ENCODE measurements at places on chromosomes 4 and X.

- no peak for DNase-seq
These were observed 14.6 kb downstream of the CTAG1A start for GRCh38 chrX:154599531-154599930.

DNA sequence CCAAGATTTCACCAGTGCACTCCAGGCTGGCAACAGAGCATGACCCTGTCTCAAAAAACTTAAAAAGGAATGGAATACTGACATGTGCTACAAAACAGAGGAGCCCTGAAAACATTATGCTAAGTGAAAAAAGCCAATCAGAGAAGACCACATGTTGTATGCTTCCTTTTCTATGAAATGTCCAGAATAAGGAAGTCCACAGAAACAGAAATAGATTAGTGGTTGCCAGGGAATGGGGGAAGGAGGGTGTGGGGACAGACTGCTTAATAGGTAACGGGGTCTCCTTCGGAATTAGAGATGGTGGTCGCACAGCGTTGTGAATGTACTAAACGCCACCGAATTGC is 30.1 kb upstream of the KIAA0232 start:
- DNase-seq = no peak

DNA sequence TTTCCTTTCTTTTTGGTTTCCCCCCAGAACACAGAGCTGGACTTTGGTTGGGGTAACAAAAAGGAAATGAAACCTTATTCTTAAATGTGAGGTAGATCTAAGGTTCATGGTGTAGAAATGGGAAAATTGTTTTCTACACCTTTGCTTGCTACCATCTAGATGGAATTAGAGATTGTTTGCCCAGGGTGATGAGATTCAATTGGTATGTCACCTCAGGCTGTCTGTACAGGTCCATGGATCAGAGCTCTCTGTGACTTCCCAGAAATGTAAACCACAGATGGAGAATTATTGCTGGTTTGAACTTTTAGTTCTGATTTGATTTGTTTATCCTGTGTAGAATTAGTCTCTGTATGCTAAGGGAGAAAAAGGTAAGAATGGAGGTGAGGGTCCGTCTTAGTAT is 146.7 kb downstream of the PCDH7 start:
- no peak for DNase-seq

- no peak for DNase-seq
These were observed 47.3 kb downstream of the PPP3CA start for GRCh38 chr4:101299899-101300540.

DNA sequence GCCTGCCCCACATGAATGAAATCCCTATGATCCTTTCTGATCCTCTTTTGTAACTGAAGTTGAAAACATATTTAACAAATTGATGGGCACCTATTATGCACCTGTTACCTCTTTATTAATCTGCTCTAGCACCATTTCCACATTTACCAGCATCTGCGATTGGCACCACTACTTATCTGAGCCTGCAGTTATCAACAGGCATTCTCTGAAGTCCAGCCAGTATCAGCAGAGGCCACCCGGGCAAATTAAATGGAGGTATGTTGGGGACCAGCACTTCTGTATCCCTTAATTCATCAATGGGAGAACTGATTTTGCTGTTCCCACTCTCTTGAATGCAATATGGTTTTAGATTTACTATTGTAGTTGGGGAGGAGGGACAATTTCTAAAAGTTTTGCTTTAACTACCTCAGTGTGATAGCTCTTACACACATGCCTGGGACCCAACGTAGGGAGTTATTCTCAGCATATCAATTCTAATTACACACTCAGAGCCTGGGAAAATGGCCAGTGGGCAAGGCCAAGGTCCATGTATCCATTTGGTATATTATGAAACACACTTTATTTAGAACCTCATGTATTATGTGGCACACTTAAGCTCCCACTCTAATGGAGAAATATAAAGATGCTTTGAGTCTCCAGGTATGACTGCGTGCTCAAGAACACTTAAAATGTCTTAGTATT is 1927.1 kb upstream of the PCDH7 start:
- DNase-seq = no peak

DNA sequence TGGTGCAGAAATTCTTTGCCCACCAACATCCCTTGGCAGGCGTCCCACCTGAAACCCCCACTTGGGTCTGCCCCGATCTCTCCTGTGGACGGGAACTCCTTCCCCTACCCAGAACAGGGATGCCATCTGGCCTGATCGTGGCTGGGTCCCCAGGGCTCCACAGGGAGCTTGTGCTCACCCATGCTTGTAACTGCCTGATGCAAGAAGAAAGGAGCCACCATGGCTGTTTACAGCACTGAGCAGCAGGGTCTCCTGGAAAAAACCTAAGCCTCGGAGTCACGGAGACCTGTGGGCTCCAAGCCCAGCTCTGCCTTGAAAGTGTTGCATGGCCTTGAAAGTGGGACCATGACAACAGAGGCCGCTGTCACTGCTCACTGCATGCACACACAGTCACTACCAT is 101.5 kb upstream of the AFAP1 start:
- no peak for DNase-seq

DNA sequence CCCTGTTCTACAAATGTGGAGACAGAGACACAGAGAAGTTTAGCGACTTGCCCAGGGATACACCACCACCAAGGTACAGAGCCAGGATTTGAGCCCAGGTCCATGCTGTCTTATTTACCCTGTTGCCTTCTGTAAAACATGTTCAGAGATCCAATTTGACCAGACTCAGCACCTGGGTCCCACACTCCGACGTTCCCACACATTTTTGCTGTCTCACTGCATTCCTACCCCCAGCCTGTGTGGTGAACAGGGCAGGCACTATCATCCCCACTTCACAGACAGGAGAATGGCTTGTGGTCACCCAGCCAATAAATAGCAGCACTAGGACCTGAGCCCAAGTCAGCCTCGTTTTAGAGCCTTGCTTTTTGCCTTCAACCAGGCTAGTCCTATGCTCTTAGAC is 102.8 kb downstream of the PJA1 start:
- DNase-seq = no peak

DNA sequence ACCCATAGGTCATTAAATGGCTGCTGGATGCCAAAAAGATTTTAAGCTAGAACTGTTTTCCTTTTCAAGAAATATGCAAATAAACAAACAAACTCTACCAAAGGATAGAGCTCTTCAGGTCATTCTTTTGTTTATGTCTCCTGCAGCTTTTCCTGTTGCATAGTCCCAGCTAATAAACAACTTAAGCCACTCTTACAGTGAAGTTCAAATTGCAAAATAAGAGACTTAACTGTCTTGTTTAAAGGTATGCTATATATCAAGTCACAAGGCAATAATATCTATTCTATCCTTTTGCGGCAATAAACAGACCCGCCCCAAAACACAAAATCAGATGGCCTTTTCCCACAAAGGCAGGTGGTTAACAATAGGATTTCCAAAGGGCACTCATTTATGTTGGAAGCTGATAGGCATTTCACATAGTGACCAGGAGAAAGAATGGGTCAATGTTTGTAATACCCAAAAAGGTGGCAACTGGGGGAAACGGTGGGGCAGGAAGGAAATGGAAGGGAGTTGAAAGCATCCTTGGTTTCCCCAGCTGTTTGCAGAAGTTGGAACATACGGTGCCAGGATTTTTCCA is 15.3 kb downstream of the HAND2 start:
- no peak for DNase-seq

DNA sequence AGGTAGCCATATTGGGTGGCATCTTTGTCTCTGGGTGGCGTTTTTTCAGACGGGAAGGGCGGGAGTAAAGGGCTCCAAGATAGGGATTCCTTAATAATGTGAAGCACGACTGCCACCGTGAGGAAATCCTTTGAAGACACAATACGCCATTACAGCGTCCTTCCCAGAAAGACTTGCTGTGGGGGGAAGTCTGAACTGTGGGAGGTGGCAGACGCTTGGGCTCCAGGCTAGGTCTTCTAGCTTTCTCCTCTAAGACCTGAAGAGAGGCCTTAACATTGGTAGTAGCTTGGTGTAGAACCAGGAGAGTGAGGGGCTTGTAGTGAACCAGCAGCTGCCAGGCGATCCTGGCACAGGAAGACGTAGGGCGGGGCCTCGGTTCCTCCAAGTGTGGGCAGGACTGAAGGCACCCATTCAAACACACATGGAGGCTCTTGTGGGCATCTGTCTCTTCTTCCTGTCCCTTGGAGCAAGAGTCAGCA is 197.3 kb downstream of the OR13H1 start:
- DNase-seq = no peak

DNA sequence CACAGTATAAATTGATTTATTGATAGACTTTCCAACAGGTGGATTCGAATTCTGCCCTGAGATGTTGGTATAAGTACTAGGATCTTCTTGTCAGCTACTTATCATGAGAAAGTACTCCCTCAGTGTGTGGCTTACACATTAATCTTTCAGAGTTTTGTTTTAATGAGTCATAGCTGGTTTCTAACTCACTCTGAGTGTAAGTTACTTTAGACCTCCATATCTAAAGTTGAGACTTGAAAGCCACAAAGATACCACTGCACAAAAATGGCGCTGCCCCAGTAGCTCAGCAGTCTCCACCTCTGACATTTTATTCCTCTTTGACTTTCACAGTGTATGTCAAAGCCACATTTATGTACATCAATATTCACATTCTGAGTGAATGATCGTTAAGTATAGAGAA is 318.5 kb downstream of the ARAP2 start:
- no peak for DNase-seq

- DNase-seq = no peak
These were observed 8.7 kb upstream of the TIMP1 start for GRCh38 chrX:47573341-47574075.

DNA sequence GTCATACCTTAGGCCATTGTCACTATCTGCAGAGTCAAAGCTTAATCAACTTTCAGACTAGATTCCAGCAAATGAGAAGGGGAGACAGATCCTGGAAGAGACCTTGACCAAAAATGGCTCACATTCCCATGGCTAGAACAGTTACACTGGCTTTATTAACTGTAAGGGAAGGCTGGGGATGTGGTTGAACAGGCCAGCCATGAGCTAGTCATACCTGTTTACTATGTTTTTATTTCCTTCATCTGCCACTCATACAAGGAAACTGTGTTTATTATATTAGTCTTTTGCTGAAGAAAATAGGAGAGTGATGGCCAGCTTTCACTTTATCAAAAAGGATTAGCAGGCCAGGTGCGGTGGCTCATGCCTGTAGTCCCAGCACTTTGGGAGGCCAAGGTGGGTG is 319.7 kb downstream of the RAPGEF2 start:
- no peak for DNase-seq

- DNase-seq = no peak
These were observed 192.1 kb downstream of the IDS start for GRCh38 chrX:149312988-149313387.

- no peak for DNase-seq
These were observed 1.8 kb downstream of the FLNA start for GRCh38 chrX:154372612-154373022.
